ENCODE measurements at places on chromosomes 3 and 15.

GRCh38 chr15:66907826-66908743 is 157.3 kb upstream of the SMAD3 start:
- peaks cover 40% of the 10 kb centered on the region for H3K4me1 ChIP-seq
- H3K27ac ChIP-seq: peak overlapping the region; percentile 40
- H3K27me3 ChIP-seq: no peaks in the 10 kb centered on the region
- DNase-seq: no peak
- no peak overlapping the region for H3K4me3 ChIP-seq

GRCh38 chr3:10620833-10621082 is 115.4 kb upstream of the ATP2B2 start:
- peaks cover 12% of the 10 kb centered on the region for H3K27me3 ChIP-seq
- no peak overlapping the region for H3K27ac ChIP-seq
- no peaks in the 10 kb centered on the region for H3K36me3 ChIP-seq
- H3K4me1 ChIP-seq: no peaks in the 10 kb centered on the region

- no peak for DNase-seq
- H3K36me3 ChIP-seq: no peaks in the 10 kb centered on the region
- no peak overlapping the region for H3K4me3 ChIP-seq
- H3K27ac ChIP-seq: no peak overlapping the region
- no peaks in the 10 kb centered on the region for H3K4me1 ChIP-seq
These were observed 300.6 kb downstream of the SATB1 start for GRCh38 chr3:18124501-18124900.

DNA sequence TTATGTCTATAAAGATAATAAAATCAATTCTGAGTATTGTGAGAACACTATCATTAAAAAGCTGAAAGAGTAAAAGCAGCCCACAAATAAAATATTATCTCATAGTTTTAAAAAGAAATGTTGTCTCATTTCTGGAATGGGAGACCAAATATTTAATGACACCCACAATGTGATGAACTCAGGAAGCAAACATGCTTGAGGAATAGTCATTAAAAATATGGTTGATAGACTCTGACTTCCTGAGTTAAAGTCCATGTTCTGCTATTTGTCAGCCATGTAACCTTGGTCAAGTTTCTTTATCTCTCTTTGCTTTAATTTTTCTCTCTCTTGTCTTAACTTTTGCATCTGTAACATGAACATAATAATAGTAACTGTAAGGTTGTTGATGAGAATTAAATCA is 35.5 kb upstream of the CHMP2B start:
- H3K4me3 ChIP-seq: no peak overlapping the region
- no peak overlapping the region for H3K27ac ChIP-seq
- DNase-seq: no peak
- H3K36me3 ChIP-seq: no peaks in the 10 kb centered on the region
- H3K27me3 ChIP-seq: peaks cover 2% of the 10 kb centered on the region

Data from activated naive CD8-positive, alpha-beta T cell treated with anti-CD3 and anti-CD28 coated beads, Interleukin-2, amount 10 ng/mL, durations not matched to agents 7 days and 5 days (primary cell).